ENCODE measurements at places on chromosomes 1 and 21. TPM values are rescaled to one million over a fixed set of nuclear protein-coding genes. Genes with fewer than 3 reads are reported as not detected.

GRCh38 chr1:156104065-156104810 lies 10.3 kb upstream of the LMNA start:
- no peak for DNase-seq

DNA sequence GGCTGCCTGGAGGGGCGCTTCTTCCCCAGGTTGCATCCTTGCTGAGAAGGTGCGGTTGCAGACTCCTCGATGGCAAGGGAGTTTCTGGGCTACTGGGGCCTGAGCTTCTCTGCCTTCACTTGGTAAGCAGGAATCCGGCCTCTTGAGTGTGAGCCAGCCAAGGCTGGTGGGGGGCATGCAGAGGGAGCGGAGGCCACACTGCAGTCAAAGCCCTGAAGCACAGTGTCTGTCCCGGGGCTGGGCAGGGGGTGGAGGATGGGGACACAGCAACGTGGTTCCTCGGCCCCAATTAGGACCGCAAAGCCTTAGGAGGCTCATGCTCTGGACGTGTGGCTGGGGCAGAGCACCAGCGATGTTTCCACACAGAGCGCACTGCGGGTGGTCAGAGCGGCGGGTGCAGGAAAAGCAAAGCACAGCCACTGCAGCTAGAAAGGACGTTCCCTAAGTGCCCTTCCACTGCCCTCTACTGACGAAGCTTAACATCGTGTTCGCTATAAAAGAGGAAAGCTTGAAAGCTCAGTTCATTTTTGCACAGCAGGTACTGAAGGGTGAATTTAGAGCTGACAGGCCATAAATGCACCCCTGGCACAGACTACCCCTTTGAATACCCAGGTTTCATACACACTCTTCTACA lies 60.7 kb upstream of the COG2 start:
- DNase-seq: no peak

DNA sequence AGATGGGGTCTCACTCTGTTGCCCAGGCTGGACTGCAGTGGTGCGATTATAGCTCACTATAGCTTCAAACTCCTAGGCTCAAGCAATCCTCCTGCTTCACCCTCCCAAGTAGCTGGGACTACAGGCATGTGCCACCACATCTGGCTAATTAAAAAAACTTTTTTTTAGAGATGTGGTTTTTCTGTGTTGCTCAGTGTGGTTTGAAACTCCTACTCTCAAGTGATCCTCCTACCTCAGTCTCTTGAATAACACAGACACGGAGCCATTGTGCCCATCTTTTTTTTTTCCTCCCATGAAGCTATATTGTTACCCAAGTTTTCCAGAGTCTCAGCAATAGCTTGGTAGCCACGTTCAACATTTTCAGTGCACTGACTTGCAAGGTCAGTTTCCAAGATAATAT lies 2.7 kb downstream of the GIPC2 start:
- DNase-seq: no peak

Gene CYP4Z1
- 1.4 TPM for total RNA-seq

DNA sequence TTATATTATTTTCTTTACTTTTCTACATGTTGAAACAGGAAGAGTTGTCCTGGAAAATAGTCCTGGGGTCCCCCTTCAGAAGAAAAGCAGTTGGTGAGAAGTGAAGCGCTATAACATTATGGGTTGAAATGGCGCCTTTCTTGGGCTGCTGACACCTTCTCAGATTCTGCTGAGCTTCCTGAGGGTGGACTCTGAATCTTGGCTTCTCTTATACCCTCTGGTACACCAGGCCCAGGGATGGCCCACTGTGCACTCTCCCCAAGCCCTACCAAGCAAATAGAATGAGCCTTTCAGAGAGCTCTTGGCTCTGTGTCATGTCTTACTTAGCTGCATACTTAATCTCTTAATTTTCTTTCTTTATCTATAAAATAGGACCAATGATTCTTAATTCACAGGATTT lies 42.3 kb downstream of the CD247 start:
- DNase-seq: no peak

DNA sequence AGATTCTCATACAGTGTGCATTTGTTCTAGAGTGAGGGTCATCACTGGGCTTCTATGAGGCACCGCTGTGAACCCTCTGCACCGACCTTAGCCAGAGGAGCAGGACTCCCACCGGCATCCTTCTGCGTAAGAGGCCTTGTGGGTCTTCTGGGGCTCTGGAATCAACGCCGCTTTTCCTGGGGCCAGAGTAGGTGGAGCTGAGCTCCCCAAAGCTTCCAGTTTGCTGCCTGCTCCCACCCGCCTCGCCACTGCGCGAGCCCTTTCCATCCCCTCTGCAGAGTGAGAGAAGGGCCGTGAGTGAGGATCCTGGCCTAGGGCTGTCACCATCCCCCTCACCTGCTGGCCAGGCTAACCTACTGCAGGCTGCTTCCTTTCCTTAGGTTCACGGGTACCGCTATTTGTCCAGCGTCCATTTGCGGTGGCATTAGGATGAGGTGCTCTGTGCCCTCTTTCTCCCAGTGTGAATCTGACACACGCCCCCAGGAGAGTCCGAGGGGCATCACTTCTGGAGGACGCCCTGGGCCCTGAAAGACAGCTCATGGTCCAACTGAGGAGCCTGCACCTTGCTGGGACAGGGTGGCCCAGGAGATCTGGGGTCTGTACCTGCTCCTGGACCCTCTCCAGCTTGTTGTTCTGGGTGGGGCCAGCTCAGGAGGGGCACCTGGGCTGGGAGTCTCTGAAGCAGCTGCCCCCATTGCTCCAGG lies 36.2 kb downstream of the UMODL1 start:
- DNase-seq: no peak

DNA sequence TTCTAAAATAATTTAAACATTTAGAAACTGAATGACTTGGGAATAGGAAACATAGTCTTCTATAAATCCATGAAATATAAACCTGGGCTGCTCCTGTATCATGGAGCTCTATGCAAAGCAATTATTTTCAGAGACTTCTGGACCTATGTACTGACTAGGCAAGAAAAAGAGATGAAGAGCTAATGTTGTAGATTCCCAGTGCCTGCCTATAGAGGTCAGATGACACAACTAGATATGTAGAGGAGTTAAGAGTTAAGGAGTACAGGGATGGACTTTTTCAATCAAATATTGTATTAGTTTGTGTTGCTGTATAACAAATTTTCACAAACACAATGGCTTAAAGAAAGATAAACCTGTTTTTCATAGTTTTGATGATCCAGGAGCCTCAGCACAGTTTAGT lies 1434.5 kb downstream of the KCNT2 start:
- DNase-seq: no peak

Gene KAZN
- total RNA-seq: 14.1 TPM

- DNase-seq: no peak
These were observed 51.4 kb upstream of the LRIG2 start for GRCh38 chr1:113021430-113022085.

GRCh38 chr1:221234791-221235190 lies 355.5 kb downstream of the HLX start:
- DNase-seq: no peak

DNA sequence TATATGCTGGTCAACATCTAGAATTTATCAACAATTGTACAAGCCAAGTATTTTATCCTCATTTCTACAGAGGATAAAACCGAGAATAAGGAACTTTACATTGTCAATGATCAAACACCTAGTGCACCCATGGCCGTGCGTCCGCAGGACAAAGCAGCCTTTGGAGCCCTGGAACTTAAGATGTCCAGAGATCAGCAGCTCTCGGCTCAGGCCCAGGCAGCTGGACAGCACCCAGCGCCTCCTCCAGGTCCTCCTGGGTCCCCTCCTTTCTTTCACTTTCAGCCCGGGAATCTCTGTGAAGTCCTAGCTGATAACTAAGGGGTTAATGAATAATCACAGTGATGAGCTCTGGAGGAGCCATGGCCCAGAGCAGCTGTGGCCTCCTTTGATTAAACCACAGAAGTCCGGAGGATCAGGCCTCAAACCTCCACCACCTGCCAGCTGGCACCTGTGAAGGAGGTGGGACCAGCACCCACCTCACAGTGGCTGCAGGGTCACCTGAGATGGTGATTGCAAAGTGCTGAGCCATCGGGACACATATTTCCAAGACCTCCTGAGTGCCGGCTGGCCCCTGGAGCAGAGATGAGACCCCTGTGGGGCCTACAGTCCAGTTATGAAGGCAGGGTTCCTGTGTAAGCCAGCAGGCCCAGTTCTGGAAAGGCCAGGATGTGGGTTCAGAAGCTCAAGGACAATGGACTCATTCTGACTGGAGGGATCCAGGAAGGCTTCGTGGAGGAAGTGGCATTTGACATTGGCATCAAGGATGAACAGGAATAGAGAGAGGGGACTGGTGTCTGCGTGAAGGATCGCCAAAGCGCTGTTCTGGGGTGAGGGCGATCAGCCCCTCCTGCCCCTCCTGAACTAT lies 11.6 kb upstream of the SAMD11 start:
- DNase-seq: no peak

Gene PTPN7
- 0.98 TPM for total RNA-seq

Gene UBIAD1
- total RNA-seq: 15.1 TPM

DNA sequence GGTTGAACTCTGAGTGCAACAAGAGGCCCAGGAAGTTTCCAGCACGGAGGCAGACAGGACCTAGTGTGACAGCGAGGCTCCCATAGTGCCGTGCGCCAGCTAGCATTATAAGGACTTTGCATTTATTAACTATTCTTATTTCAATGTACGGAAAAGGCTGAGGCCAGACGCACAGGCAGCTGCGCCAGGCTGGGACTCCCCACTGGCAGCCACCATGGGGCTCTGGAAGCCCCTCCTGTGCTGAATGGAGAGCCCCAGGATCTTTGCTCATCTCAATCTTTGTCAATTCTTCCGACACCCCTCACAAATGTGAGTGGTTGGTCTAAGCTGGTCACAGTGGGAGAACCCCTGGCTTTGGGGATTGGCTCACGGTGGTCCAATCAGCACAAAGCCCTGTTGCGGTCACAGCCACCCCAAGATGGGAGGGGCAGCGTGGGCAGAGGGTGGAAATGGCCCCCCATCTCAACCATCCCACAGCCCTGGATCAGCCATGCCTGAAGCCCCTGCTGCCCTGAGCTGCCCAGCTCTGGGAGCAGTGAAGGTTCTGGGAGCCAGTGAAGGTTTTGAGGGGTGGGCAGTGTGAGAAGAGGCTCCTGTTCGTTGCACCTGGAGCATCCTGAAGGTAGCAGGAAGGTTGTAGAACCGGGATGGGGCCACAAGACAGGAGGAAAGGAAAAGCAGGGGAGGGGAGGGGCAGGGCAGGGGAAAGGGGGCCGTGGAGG lies 59.5 kb upstream of the ADARB1 start:
- no peak for DNase-seq

Gene GBP4
- 4.1 TPM for total RNA-seq

GRCh38 chr1:161195171-161195570 lies 3.7 kb downstream of the ADAMTS4 start:
- no peak for DNase-seq

DNA sequence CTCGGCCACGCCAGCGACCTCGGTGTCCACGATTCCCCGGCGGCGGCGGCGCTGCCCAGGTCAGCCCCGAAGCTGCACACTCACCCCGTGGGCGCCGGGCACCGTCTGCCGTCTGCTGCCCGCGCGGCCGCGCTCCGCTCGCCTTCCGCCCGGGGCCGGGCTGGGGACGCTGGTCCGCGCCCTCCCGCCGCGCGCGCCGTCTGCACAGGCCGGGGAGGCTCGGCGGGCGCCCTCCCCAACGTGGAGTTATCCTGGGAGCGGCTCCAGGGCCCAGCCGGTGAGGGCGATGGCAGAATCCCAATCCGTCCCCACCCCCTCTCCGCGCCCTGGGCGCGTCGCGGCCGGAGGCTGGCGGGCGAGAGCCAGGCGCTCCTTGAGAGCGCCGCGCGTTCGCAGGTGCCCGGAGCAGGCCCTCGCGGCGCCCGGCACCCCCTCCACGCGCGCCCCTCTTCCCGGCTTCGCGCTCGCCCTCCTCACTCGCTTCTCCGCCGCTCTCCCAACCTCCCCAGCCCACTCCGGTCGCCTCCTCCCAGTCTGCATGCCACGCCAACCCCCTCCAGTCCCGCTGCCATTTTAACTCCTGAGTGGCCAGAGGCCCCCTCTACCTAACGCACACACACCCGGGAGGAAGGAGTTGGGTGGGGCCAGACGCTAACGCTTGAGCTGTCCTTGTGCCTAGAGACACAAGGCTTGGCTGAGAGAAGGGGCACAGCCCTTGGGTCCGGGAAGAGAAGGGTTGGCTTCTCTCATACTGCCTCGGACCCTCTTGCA lies at the start of gene LRRN2:
TSS of gene LRRN2 (minus strand) at position 503 of the 771 bp plus-strand sequence. CDS start 65,746 bp downstream, outside the sequence.
- no peak for DNase-seq

Gene SLC45A3
- 1.2 TPM for total RNA-seq

GRCh38 chr1:39876144-39876543 lies 7.2 kb downstream of the TRIT1 start:
- DNase-seq: peak; percentile 39

GRCh38 chr1:206550446-206550845 lies 43.1 kb downstream of the RASSF5 start:
- no peak for DNase-seq

DNA sequence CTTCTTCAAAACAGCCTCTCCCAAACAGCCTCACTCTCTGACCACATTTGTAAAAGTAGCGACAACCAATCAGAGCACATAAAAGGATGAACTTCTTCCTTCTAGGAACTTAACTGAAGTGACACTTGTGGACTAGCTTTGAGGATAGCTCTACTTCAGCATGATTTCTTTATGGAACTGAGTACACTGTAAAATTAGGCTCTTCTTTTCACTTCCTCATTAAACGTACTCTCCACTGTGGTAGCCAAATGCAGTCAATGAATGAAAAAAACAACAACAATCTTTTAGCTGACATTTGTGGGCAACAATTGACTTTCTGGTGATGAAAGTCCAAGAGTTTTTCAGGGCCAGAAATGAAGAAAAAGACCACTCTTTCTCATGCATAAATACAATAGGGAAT lies 9.6 kb downstream of the LRRC53 start:
- no peak for DNase-seq

DNA sequence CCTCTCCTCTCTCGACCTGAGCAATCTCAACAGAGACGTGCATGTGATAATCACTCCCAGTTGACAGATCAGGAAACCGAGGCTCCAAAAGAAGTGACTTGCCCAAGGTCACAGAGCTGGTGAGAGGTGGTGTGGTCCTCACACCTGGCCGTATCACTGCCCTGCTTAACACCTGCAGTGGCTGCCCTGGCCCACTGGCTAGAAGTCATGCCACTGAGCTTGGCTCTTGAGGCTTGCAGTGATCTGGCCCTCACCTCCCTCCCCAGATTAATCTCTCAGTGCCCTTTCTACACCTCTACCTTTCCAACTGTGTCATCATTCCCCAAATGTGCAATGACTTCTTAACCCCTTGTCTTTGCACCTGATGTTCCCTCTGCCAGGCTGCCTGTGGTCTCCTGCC lies 38.8 kb downstream of the CDCP2 start:
- DNase-seq: no peak

DNA sequence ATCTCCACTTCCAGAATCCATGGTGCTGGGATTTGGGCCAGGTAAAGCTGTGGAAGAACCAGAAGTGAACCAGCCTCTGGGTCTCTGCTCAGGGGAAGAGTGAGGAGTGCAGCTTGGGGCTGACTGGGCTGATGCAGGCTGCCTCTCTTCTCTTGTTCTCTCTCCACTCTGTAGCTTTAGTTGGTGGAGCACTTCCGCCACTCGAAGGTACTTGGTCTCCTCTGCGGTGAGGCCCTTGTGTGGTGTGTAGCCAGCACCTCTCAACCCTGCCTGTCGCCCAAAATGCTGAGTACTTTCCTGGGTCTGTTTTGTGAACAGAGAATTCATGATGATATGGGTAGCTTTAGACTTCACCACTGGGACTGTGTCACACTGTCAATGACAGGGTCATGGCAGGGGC lies 63.2 kb downstream of the URB2 start:
- no peak for DNase-seq

- DNase-seq: no peak
These were observed 84.9 kb downstream of the KIF14 start for GRCh38 chr1:200535605-200536004.

Gene RXFP4
- total RNA-seq: not detected

GRCh38 chr1:98896711-98897445 lies 107.8 kb downstream of the PLPPR5 start:
- no peak for DNase-seq

All from esophagus muscularis mucosa (tissue), 4 donors.